ENCODE measurements at places on chromosomes 16 and 17.

- no peak for DNase-seq
These were observed 4.4 kb upstream of the RNF43 start for GRCh38 chr17:58421711-58422110.

GRCh38 chr17:64964796-64965195, 45.5 kb upstream of the LRRC37A3 start:
- no peak for DNase-seq

DNA sequence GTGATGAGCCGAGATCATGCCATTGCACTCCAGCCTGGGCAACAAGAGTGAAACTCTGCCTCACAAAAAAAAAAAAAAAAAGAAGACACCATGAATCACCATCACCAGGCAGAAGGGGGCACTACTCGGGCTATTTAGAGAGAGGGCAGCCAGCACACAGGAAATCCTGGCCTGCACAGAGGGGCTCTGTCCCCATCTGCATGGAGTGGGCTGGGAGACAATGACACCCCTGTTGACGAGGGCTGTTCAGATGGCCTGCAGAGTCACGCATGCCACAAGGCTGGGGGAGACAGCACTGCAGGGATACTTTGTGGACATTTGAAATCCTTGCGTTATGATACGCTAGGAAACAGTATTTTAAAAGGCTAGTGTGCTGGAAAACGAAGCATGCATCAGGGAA, 48.3 kb downstream of the CUEDC1 start:
- DNase-seq: no peak

GRCh38 chr16:23771027-23771426, 16.2 kb downstream of the CHP2 start:
- DNase-seq: no peak

DNA sequence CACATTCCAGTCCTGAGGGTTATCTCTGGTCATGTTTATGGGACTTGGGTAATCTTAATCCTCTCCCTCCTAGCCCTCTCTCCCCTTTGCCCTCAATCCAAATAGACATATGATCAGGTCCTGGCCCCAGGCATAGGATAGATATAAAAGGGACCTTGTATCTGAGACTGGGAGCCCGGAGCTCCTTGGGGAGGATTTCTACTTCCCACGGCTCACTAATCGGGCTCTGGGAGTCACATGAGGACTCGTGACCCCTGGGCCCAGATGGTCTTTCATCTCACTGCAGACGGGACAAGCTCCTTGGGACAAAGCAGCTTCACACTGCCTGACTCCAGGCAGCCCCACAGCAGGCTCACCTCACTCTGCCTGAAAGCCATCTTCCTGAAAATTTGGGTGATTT, 57.8 kb upstream of the LYRM9 start:
- no peak for DNase-seq

DNA sequence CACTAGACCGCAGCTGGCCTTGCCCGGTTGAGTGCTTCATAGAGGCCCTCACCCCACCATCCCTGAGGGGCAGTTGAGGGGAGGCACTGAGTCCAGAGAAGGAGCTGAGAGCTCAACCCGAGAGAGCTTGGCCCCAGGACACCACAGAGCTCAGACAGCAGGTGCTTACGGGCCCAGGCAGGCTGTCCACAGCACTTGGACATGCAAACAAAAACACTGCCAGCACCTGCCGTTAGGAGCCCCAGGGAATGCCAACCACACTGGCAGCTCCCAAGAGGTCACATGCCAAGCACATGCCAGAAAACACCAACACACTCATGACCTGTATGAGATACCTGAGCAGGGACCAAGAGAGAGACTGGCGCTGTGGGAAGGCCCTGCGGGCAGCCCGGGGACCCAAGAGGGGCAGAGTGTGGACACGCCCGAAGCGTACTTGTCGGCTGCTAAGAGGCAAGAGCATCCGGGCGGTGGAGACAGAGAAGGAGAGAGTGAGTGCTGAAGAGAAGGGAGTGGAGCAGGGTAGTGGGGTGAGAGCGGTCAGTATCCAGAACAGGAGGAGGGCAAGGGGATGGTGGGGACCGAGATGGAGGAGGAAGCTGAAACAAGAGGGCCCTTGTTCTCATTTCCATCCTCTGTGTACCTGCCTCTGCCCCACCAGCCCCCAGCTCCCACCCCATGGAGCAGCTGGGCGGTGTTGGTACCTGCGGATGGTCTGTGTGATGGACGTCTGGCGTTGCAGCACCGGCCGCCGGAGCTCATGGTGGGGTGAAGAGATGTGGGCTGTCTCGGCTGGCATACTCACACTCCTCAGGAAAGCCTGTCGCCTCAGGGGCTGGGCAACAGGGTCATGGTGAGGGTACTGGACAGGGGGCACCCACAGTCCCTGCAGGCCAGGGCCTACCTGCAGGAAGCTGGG, 8.2 kb downstream of the RHBDF1 start:
- no peak for DNase-seq

DNA sequence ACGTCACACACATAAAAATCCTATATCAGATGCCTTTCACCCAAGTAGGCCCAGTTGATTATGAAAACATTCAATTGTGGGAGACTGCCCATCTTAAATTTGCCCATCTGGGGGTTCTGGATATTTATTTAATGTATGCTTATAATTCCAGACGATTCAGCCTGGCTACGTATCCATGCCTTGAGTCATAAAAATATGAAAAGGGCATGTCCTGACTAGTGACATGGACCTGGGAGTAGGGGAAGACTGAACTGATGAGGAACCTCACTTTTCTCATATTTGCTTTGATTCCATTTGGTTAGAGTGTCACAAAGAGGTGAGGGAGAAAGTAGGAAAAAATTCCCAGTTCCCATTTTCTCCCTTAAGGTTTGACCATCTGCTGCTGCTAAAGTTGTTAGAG, 122.5 kb upstream of the GNAO1 start:
- DNase-seq: no peak

DNA sequence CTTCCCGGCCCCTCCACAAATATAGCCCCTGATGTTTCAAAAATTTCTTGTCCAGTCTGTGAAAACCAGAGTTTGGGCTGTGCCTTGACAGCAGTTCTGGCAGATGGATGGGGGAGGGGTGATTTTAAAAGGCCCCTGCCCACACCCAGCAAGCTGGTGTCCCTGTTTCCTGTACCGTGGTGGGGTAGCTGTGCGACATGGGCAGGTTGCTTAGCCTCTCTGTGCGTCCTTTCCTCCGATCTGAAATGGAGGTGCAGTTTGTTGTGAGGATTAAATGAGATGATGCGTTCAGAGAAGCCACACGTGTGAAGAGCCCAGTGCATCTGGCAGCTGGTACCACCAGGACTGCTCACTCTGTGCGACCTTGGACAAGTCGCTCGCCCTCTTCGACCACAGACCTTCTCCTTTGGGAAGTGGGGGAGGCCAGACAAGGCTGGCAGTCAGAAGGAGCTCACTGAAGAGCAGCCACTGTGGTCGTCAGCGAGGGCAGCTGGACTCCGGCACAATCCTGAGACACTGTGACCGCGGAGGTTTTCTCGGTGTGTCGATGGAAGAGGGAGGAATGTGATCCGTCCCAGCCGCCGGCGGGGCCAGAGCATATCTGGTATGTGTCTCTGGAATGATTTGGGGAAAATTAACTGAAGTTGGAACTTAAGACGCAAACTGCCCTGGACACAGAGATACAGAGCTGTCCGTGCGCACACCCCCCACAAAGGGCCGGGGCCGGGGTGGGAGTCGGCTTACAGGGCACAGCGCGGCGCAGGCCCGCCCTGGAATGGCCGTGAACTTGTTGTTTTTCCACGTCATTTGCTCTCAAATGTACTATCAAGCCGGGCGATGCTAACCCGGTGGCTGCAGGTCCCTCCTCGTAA, 721 bp upstream of the WFIKKN2 start:
- no peak for DNase-seq

DNA sequence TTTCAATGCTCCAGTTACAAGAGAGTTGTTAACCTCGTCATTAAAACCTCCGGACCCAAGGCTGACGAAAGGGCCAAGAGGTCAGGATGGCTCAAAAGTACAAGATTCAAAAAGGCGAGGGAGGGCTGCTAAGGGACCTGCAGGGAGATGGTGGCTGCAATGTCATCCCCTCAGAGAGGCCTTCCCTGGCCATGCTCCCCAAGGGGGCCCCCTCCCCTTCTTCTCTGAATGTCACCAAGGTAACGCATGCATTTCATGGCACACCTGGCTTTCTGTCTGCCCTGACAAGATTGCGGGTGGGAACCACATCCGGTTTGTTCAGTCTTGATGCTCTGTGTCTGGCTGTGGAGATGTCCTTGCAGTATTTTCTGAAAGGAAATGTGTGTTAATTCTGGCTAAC, 89.9 kb downstream of the C16orf78 start:
- DNase-seq: peak; percentile 67

- no peak for DNase-seq
These were observed 35.8 kb downstream of the N4BP1 start for GRCh38 chr16:48574140-48574539.

GRCh38 chr17:27282054-27282551, 11.8 kb upstream of the WSB1 start:
- no peak for DNase-seq

DNA sequence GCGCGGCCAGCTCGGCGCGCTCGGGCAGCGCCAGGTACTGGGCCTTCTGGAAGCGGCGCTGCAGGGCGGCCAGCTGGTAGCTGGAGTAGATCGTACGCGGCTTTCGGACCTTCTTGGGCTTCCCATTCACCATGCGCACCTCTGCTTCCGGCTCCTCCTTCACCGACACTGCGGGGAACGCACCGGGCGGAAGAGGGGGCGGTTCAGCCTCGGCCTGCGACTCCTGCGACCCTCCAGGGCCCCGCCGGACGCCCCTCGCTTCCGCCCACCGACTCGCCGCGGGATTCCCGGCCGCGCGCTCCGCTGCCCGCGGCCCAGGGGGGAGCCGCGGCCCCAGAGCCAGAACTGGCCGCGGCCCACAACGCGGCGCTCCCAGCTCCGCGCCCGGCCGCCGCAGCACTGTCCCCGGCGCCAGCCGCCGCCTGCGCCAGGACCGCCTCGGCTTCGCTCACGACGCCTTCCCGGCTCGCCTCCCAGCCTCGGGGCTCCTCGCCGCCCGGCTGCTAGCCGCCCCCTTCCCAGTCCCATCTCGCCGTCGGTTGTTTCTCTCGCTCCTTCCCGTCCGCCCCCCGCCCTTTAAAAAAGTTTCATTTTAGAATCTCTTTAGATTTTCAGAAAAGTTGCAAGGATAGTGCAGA, 1.5 kb downstream of the DLX3 start:
- no peak for DNase-seq

- no peak for DNase-seq
These were observed 40.8 kb upstream of the BPTF start for GRCh38 chr17:67784364-67785121.

GRCh38 chr17:9878786-9879525, 26.1 kb downstream of the RCVRN start:
- no peak for DNase-seq

GRCh38 chr17:7881276-7882054, 7.1 kb upstream of the CHD3 start:
- no peak for DNase-seq

DNA sequence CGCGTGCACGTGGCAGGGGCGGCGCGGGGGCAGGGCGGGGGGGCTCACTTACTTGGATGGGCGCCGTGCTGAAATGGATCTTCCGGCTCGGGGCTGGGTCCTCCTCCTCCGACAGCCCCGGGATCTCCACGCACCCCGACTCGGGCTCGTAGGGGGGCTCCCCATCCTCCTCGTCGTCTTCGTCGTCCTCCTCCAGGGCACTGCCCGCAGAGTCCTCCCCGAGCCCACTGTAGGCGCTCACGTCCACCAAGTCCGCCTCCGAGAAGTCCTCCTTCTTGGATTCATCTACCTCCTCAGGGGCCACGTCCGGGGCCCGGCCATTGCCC, 1.4 kb downstream of the PPP1R9B start:
- DNase-seq: no peak

- peak; percentile 77 for DNase-seq
These were observed at the start of gene SMURF2 for GRCh38 chr17:64661976-64662773. TSS of gene SMURF2 (minus strand) at chr17:64662307. CDS start at chr17:64661880, 427 bp downstream.

GRCh38 chr16:31215287-31216162, 1.4 kb downstream of the PYDC1 start:
- no peak for DNase-seq

DNA sequence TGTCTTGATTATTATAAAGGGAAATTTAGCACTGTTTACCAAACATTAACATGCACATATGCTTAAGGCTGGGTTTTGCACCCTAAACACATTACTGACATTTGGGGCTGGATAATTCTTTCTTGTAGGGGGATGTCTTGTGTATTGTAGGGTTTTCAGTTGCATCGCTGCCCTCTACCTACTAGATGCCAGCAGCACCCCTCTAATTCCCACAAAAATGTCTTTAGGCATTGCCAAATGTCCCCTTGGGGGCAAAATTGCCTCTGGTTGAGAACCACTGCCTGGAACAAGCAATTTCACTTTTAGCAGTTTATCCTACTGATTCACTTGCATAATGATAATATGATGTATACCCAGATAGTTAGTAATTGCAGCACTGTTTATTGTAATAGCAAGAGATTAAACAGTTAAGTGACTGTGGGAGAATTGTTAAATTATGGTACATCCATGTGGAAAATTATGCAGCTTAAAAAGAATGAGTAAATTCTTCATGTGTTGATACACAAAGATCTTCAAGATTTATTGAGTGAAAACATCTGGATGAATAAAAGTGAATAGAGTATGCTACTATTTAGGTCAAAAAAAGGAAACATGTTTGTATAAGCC, 18.4 kb downstream of the PRSS54 start:
- DNase-seq: no peak

DNA sequence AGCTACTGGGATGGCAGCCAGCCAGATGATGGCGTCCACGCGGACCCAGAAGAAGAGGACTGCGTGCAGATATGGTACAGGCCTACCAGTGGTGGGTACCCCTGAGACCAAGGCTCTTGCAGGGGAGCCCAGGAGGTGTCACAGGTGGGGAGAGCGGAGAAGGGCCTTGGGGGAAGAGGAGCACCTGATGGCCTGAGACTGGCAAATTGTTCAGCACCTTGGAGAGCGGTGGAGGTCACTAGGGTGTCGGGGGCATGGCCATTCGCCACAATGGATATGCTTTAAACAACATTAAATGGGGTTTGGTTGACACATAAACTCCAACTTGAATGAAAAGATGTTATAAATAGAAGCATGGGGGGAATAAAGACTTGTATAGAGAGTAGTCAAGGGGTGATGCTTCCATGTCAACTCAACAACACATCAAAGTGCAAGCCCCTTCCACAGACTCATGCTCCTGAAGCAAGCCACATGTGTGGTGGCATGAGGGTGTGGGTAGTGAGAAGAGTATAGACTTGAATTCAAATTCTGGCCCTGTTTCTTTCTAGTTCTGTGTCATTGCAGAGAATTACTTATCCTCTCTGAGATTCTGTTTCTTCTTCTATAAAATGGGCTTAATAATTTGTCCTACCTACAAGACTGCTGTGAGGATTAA, 22.2 kb downstream of the CLEC19A start:
- no peak for DNase-seq

GRCh38 chr17:81258292-81258691, 19.2 kb downstream of the NDUFAF8 start:
- DNase-seq: no peak

- DNase-seq: peak; percentile 37
These were observed 761 bp downstream of the PDF start for GRCh38 chr16:69329369-69330285.

- no peak for DNase-seq
These were observed 793.4 kb upstream of the CDH8 start for GRCh38 chr16:62829607-62830006.

- no peak for DNase-seq
These were observed 34.9 kb downstream of the ARHGAP27 start for GRCh38 chr17:45397796-45398195.

GRCh38 chr16:55487048-55487803, 8.2 kb downstream of the MMP2 start:
- DNase-seq: no peak

GRCh38 chr16:11425140-11425539, 79.9 kb downstream of the RMI2 start:
- DNase-seq: no peak

Data from T-helper 9 cell (primary cell).